ENCODE measurements at places on chromosomes 7 and 10.

DNA sequence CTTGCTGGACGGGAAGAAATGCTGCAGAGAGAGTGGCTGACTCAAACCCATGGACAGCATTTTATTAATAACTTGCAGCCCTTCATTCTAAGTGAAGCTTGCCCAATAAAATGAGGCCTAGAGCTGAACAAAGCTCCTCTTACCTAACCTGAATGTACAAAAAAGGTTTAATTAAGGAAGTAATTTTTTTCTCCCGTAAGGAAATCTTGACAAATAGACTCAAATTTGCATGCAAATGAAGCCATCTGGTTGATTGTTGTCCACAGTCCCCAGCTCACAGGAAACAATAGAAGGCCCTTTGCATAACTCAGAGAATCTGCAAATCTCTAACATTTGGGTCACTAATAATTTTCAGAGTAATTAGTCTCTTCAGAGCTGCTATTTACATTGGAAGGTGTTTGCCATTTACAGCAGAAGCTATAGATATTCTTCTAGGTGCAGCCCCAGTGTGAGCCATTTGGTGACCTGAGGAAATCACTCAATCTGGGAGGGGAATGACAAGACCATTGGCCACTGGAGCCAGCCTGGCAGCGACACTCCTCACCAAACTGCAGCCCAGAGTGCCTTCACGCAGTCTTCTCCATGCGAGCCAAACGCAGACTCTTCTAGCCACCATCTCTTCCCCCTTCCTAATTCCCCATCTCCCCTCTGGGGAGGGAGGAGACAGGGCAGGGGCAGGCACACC, 483.0 kb upstream of the C7orf33 start:
- DNase-seq = no peak

DNA sequence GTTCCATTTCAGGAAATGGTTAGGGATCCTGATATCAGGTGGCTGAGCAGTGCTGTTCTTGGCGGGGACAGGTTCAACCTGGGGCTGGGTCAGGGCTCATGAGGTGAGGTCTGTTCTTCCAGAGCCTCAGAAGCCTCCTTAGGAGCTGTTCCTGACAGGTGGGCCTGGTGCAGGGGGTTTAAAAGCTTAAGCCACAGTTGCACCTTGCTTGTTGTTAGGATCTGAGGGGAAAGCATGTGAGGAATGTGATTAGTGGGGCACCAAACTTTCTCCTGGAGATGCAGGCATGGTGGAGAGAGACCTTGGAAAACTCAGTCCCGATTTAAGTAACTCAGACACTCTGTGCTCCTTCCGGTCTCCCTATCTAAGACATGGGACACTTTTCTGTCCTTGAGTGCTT, 18.7 kb upstream of the CRHR2 start:
- DNase-seq = no peak

GRCh38 chr10:84117686-84118394, 21.5 kb upstream of the GHITM start:
- no peak for DNase-seq

- DNase-seq = no peak
Measured at GRCh38 chr10:18449611-18450026, 201.8 kb downstream of the NSUN6 start.

- DNase-seq = no peak
Measured at GRCh38 chr10:44396671-44397191, 11.8 kb upstream of the CXCL12 start.

DNA sequence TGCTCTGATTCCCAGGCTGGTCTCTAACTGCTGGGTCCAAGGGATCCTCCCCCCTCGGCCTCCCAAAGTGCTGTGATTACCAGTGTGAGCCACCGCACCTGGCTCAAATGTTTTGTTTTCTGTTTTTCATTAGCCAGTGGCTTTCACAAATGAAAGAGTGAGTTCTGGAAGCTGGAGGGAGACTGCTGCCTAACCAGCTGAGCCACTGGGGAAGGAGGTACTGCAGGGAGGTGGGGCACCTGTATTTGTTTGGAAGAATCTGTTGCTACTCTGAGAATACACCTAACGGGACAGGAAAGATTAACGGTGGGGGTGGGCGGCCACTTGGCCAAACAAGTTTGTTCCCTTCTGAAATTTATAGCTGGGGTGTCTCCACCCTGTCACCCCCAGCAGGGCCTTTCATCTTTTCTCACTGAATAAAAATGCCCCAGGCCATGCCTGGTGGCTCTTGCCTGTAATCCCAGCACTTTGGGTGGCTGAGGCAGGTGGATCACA, 4.7 kb downstream of the STOX1 start:
- no peak for DNase-seq

DNA sequence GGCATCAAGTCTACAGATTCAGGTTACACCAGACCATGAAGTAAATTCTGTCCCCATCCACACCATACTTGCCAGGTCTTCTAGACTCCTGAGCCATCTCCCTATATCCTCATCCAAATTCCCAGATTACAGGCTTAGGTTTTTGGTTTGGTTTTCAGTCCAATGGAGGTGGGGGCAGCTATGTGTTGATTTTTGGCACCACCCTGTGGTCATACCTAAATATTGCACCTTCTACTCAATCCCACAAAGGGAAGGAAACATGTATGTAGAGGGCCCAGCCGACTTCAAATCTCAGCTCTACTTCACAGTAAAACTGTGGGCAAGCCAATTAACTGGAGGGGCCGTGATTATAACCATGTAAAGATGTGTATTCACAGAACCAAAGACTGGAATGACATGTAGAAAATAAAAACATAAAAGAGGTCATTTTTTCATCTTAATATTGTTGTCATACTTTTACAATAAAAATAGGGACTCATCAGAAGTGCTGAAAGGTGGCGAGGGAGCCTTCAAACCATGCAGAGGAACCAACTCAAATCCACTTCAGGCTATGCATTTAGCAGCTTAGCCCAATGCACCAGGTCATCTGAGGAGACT, 19.8 kb downstream of the ERCC6 start:
- DNase-seq = no peak

Measured in right kidney (tissue), 9 donors.